ENCODE measurements at places on chromosomes 16 and 17. TPM values are rescaled to one million over a fixed set of nuclear protein-coding genes. Genes with fewer than 3 reads are reported as not detected.

Gene APOBR
- total RNA-seq = 0.07 TPM

Gene CD300E
- not detected for total RNA-seq

Gene NR1D1
- total RNA-seq = 10.8 TPM

Gene ZNF652
- total RNA-seq = 9.9 TPM

Gene C17orf50
- 0.42 TPM for total RNA-seq

Gene INTS2
- total RNA-seq = 13.1 TPM

Gene HSPB9
- not detected for total RNA-seq

All from A549 treated with CpdA at 1 μM for 4 hours (cell line).